ENCODE measurements at places on chromosomes 2 and 18.

GRCh38 chr18:63213936-63214671 lies 105.5 kb downstream of the BCL2 start:
- DNase-seq: no peak

DNA sequence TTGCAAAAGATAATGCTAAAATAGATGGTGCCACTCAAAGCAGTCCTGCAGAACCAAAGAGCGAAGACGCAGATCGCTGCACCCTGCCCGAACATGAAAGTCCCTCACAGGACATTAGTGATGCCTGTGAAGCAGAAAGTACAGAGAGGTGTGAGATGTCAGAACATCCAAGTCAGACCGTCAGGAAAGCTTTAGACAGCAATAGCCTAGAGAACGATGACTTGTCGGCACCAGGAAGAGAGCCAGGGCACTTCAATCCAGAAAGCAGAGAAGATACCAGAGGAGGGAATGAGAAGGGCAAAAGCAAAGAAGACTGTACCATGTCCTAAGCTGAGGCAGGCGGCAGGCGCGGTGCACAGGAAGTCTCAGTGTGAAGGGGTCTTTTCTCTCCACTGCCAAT lies 34.8 kb upstream of the RBM44 start:
- no peak for DNase-seq

GRCh38 chr2:36355890-36356297 lies 316 bp downstream of the CRIM1 start:
- no peak for DNase-seq

- no peak for DNase-seq
Measured at GRCh38 chr2:30948130-30948529, 140.9 kb upstream of the CAPN13 start.

DNA sequence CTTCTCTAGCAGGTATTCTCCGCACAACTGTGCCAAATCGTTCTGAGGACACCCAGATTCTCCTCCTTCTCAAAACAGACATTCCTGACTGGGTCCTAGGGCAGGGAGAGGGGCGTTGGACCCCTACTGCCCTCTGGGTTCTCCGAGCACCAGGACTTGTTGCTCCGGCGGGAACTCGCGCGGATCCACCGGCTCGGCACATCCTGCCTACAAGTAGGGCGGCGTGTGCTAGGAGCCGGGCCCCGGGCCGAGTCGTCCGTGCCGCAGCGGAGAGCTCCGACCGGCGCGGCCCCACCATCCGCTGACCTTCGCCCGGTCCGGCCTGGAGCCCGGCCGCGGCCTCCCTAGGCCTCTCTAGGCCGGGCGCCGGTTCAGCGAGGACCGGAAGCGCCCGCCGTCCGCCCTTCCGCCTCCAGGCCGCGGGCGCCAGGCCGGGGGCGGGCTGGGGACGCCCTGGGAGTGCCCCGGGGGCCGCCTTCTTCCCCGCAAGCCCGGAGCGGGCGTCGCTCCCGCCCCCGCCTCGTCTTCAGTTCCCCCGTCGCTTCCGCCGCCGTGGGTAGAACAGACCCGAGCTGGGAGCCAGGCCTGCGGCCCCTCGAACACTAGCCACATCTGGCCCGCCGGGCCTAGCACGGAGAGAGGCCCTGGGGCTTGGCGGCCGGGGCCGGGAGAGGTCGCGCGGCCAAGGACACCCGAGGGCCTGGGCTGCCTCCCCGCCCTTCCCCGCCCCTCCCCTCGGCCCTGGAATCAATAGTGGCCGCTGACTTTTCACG lies 7.6 kb upstream of the ONECUT2 start:
- no peak for DNase-seq

DNA sequence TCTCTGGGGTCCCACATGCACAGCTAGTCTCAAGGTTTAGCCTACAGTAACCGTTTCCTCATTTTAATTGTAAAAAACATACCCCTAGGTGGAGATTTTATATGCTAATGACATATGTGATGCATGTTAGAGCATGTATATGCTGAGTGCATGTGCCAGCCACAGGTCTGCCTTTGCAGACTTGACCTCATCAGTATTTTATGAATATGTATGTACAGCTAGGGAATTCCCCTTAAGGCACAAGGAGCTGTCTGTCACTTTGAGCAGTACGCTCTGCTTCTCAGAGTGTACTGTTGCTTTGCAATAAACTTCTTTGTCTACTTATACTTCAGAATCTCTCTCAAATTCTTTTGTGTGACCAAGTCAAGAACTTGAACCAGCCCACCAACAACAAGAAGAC lies 131.2 kb upstream of the ERBB4 start:
- DNase-seq: no peak

GRCh38 chr2:16700551-16701259 lies 35.1 kb upstream of the CYRIA start:
- DNase-seq: no peak

GRCh38 chr2:241701149-241701398 lies 765 bp upstream of the ING5 start:
- no peak for DNase-seq

GRCh38 chr2:164737612-164738081 lies 104.0 kb downstream of the COBLL1 start:
- peak; percentile 69 for DNase-seq

DNA sequence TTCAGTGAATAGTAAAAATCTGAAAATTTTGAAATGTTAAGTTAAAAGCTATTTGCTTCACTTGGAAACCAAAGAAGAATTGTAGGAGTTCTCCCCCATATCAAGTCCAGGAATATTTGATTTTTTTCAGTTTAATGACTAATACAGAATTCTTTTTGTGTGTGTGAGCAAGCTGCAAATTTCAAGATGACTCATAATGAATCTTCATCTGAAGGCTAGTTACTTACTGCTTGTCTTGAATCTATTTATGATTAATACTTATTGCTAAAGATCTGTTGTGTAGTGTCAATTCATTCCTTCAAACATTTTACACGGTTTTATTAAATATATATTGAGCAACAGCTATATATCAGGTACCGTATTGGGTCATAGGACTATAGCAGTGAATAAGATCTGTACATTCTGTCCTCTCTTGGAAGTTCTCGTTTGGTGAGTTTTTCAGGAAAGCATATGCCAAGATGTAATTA lies 47.8 kb upstream of the CAVIN2 start:
- DNase-seq: no peak

DNA sequence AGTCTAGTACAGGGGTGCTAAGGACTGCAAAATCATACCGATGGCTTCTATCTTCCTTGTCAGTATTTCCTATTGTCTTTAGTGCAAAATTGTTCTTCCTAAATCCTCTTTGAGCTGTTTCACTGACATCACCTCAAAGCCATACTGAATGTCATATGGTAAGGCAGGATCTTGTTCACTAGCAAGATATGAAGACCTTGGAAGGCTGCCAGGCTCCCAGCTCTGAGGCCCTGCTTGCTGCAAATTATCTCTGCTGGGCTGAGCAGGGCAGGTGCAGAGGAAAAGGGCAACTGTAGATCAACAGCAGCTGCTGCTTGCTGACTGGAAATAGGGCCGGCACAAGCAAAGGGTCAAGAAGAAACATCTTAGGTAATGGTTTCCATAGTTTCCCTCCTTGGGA lies 58.2 kb downstream of the PMAIP1 start:
- no peak for DNase-seq

DNA sequence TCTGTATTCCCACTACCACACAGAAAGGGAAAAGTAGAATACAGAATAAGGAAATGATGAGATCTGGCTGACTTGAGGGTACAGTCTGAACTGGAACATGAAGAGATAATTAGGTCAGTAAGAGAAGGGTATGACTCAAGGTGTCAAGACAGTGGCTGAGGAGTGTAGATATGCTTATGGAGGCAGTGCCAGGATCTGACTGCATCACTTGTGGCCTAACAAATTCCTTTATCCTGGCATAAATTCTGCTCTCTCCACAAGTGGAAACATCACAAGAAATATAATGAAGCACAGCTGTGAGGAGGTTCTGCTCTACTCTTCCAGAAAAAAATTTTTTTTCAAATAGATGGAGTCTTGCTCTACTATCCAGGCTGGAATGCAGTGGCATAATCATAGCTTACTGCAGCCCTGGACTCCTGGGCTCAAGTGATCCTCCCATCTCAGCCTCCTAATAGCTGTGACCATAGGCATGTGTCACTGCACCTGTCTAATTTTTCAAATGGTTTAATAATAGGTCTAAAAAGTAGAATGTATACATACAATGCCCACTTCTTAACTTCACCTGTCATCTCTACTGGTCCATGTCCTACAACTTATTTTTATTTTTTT lies 85.3 kb downstream of the C2orf74 start:
- no peak for DNase-seq

- no peak for DNase-seq
Measured at GRCh38 chr2:237411683-237412423, 2.1 kb downstream of the COL6A3 start.

DNA sequence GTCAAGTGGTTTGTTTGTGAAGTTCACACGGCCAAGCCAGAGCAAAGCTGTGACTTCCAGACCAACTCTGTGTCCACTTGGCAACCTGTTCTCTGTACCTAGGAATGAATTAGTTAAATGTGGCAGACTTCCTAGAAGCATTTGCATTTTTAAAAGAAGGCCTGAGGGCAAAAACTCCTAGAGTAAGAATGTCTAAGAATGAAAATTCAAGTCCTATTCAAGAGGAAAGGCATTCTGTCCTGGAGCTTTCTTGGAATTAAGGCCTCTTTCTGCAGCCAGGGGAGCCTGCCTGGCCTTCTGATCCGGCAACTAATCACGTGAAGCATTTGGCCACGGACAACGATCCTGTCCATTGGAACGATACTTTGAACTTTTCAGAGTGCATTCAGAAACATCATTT lies 155.0 kb downstream of the SETBP1 start:
- peak; percentile 49 for DNase-seq

DNA sequence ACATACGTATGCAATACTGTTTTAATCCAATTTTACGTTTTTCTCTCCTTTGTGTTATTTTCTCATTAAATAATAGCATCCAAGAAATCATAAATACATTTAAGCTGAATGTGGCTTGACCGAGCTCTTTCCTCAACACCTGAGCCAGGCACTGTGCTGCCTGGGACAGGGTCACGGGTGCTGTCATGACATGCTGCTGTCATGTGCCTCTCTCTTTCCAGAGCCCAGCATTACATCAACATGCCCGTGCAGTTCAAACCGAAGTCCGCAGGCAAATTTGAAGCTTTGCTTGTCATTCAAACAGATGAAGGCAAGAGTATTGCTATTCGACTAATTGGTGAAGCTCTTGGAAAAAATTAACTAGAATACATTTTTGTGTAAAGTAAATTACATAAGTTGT lies 94.1 kb upstream of the LDLRAD4 start:
- no peak for DNase-seq

DNA sequence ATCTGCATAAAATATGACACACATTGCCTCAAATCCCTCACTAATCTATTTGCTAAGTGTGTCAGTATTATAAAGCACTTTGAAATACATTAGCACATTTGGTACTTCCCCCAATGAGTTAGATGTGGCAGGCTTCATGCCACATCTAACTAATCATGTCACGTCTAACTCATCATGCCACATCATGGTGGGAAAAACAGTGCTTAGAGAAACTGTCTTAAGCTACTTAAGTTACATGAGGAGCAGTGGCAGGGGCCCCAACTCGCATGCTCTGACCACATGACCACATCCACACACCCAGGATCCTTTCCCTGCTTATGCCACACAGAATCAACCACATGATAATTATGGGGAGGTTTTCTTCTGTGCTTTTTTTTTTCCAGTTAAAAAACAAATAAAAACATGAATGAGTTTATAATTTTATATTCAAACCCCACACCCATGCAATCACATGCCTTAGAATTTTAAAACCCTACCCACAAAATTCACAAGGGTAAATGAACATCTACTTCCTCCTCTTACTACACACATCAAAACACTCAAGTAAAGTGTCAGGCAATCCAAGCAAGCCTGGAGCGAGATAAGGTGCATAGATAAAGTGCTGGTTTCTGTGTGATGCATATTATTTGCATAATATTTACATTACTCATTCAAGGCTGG lies 1.6 kb downstream of the ABCA12 start:
- DNase-seq: no peak

- DNase-seq: no peak
Measured at GRCh38 chr2:183248866-183249567, 124.8 kb downstream of the NUP35 start.

DNA sequence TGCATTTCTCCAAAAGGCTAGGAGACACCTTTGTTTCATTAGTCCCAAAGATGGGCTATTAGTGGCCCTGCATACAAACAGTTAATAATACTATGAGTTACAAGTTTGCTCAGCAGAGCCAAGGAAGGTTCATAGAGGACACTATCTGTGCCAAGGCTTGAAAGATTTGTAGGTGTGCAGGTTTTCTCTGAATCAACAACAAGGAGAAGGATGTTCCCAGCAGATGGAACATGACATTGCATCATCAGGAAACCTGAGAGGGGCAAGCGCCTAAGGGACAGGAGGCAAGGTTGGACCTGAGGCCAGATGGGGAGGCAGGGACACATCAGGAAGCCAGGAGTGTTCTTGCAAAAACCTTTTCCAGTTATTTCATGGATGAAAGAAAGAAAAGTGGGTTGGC lies 35.4 kb upstream of the STK17B start:
- no peak for DNase-seq

DNA sequence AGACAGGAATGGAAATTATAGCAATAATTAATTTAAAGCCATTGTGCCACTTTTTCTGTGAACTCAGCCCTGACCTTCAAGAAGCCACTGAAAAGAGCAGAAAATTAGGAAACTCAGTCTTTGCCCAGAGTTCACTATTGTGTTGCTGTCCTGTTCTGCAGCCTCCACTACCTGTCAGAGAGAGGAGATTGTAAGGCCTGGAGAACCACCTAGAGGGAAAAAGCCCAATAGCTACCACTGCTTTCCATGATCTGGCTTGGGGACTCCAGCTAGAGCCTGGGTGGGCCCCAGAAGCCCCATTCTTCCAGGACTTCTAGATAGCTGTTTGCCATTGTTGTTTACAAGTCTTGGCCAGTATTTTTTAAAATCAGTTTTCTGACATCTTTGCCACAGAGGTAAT lies 176.1 kb upstream of the KLF7 start:
- no peak for DNase-seq

DNA sequence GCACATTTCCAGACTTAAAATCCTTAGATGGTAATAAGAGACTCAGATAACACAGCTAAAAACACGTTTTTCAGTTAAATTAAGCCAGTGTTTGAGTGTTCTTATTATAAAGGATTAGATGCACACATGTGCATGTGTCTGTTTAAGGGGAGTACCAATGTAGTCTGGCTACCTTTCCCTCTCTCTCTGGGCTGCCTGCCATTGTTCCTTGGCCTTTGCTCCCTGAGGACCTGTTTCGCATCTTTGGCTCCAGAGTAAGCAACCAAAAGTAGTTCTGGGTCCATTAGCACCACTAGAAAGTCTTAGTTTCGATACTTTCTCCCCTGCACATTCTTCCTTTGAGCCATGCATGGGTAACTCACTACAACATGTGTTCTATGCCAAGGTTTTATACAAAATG lies 228.3 kb downstream of the TPGS2 start:
- no peak for DNase-seq

DNA sequence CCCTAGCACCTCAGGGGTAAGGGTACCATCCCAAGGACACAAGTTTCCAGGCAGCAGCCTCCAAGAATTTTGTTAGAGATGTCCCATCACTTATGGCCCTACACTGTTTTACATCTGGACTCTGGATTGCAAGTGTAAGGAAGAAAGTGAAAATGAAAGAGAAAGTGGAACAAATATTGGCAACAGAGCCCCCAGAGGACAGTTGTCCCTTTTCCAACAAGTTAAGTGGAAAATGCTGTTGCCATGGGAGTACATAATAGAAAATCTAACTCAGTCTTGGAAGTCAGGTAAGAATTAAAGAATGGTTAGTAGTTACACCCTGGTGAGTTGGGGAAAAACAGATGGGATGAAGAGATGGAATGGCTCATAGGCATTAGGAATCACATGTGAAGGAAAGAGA lies 50.6 kb downstream of the TTC21B start:
- no peak for DNase-seq
